ENCODE measurements at places on chromosomes 7 and 10. TPM values are rescaled to one million over a fixed set of nuclear protein-coding genes. Genes with fewer than 3 reads are reported as not detected.

Gene TEX47
- polyA plus RNA-seq: not detected

Gene SHTN1
- polyA plus RNA-seq: 56.0 TPM

Gene TMEM139
- 2.3 TPM for polyA plus RNA-seq

Gene SAMD9
- 0.14 TPM for polyA plus RNA-seq

Gene PON3
- 0.56 TPM for polyA plus RNA-seq

Gene C10orf95
- 0.53 TPM for polyA plus RNA-seq

Gene KLF14
- 0.83 TPM for polyA plus RNA-seq

Gene FGL2
- 0.85 TPM for polyA plus RNA-seq

Gene COBL
- 31.5 TPM for polyA plus RNA-seq

Gene CRTAC1
- 18.8 TPM for polyA plus RNA-seq

DNA sequence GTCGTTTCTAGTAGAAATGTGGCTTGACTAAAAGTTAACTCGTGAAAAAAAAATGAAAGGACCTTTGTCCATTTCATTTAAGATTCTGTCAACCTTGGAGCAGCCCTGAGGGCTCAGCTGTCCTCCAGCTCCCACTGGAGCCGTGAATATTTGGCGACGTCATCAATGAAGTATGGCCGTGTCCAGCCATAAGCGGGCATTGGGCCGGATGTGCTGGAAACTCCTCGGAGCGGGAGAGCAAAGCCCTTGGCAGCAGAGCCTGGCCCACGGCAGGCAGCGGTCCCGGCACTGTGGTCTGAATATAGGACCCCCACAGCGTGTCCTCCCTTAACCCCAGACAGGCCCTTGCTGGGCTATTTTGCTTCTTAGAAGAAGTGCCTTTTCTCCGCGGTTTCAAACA, 50.0 kb downstream of the JAKMIP3 start:
- DNase-seq: peak; percentile 39

DNA sequence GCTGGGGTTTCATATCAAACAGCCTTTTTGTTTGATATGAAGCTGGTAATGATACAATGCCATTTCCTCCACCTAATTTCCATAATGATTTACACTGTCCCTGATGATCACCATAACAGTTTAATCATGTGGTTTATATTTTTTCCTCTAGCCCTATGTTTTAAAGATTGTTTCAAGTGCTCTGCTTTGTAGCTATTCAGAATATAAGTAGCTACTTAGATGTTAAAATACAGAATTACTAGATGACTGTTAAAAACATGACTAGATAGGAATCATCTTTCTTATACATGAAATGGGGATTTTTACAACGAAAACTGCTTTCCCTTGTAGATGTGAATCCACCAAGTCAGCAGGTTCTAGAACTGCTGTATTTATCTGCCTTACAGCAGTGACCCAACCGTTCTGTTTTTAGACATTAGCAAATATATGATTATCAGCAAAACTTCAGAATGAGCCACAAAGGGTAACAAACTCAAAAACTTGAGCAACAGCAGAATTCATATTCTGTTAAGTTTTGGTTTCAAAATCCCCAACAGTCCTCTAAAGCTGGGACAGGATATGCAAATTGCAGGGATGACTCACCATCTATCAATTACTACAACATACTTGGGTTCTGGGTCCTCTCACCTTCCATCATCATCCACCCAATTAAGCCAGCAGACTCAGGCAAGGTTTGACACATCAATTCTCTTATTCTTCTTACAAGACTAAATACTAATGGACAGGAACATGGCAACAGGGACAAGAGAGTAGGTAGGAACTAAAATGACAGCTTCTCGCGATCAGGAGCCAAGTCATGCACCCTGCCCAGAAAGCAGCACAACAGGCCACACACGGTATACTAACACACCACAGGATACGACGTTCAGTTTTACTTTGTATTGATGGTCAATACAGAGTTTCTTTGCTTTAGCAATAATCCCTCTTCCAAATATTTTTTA, 83.9 kb downstream of the PIP4K2A start:
- no peak for DNase-seq

DNA sequence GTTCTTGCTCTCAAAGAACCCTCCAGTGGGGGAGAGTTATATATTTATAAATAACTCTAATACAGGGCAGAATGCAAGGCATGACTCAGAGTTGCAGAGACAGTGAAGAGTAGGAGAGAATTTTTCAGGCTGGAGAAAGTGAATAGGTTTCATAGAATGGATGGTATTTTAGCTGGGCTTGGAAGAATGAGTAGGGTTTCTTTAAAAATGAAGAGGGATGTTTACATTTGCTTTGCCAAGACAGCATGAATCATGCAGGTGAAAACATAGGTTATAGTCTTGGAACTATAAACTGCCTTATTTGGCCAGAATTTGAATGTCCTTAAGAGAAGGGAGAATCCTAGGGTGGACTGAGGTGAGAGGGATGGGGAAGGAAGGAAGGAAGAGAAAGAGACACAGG, 124.8 kb downstream of the CPED1 start:
- DNase-seq: no peak

DNA sequence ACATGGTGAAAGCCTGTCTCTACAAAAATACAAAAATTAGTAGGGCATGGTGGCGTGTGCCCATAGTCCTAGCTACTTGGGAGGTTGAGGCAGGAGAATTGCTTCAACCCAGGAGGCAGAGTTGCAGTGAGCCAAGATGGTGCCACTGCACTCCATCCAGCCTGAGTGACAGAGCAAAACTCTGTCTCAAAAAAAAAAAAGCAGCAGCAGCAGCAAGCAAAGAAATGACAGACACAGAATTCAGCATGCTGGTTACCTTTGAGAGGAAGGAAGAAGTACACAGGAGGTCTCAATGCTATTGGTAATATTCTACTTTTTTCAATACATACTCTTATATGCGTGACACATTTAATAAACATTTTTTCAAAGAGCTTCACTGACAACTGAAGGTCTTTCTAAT, 81.3 kb downstream of the ZFAND4 start:
- DNase-seq: no peak

DNA sequence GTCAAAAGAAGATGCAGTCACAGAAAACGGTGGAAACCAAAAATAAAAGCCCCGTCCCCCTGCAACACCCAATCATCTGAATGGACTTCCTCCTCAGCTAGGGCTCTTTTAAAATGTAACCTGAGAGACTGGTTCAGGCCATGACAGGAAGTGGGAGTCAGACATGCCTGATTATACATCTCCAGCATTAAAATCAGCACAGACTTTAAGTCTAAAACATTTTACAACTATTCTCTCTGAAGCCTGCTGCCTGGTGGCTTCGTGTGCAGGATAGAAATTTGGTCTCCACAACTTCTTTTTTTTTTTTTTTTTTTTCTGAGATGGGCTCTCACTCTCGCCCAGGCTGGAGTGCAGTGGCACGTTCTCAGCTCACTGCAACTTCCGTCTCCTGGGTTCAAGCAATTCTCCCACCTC, 30.3 kb downstream of the HACD1 start:
- no peak for DNase-seq

GRCh38 chr7:6232116-6232515, 40.3 kb downstream of the CYTH3 start:
- DNase-seq: no peak

DNA sequence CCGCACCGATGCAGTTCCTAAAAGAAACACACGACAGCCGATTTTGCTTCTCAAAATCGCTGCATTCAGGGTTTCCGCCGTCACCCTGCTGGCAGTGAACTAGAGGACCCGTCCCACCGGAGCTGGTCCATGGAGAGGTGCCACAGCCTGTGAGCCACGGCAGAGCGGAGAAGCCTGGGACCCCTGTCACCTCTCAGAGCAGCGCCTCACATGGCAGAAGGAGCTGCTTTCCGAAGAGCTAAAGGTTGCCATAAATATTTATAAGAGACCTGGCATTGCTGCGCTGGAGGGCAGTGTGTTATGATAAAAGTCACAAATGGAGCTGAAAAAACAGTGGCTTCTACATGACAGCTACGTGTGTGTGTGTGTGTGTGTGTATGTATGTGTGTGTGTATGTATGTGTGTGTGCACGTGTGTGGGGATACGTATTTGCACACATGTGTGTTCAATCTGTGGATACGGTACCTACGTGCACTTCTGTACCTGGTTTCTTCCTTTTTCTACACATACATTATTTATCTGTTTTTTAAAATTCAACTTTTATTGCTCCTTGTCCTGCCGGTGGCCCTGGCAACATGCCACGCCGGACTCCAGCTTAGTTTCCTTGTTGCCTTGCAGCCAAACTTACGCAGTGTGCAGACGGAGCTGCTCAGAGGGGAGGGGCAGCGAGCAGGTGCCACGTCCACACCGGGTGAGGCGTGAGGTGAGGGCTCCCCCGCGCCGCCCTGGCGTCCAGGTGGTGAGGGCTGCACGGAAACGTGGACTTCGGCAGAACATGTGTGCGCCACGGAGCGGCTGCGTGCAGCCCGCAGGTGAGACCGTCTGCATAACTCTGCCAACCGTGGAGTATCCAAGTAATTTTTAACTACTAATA, 115.2 kb upstream of the PITRM1 start:
- DNase-seq: peak; percentile 41

- no peak for DNase-seq
Measured at GRCh38 chr10:114810926-114811325, 10.7 kb upstream of the FHIP2A start.

GRCh38 chr10:122342293-122343134, 32.0 kb upstream of the PLEKHA1 start:
- peak; percentile 32 for DNase-seq

DNA sequence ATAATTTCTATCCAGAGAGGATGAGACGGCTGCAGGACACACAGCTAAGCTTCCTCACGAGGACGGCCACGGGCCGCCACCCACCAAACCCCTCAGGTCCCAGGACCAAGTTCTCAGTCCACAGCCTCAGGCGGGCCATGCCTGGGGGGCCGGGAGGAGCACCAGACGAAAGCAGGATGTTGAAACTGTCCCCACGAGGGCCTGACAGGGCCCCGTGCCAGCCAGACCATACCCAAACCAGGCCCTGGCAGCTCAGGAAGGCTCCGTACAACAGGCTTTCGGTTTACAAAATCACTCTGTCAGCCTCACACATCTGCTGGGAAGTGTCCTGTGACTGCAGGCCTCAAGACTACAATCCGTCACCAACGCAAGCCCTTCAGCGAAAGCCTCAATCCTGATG, 14.5 kb downstream of the TUBGCP2 start:
- DNase-seq: no peak

DNA sequence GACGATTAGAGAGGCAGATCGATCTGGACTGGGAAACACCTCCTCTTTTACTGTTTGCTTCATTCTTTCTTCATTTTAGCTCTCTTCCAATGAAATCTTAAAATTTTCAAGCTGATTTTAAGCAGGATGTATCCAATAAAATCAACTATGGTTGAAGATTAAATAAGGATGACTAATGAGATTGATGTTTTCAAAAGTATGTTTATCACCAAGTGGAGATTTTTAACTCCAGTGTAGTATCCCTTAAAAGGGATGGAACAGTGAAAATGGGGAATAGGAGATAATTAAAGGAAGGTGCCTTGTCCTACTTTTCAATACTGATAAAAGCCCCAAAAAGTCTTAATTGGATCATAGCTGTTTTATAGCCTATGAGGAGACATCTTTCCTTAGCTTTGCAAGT, 11.6 kb upstream of the LIPF start:
- no peak for DNase-seq

- DNase-seq: no peak
Measured at GRCh38 chr10:25766213-25766612, 167.8 kb upstream of the MYO3A start.

DNA sequence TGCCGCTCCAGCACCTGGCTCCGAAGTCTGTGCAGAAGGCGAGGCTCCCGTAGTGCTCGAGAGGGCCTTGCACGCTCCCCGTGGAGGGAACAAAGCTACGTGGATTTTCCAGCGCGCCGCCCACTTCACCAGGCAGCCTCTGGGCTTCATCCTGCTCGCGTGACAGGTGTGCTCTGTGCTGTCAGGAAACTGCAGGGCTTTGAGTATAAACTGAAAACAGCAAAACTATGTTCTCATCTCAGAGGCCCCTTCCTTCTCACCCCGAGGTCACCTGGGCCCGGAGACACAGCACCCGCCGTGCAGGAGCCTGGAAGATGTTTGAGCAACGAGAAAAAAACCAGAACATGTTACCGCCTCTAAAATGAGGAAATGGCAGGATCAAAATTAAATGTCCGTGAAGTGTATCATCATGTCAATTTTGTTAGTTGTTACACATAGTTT, 17.6 kb upstream of the GPR146 start:
- no peak for DNase-seq

DNA sequence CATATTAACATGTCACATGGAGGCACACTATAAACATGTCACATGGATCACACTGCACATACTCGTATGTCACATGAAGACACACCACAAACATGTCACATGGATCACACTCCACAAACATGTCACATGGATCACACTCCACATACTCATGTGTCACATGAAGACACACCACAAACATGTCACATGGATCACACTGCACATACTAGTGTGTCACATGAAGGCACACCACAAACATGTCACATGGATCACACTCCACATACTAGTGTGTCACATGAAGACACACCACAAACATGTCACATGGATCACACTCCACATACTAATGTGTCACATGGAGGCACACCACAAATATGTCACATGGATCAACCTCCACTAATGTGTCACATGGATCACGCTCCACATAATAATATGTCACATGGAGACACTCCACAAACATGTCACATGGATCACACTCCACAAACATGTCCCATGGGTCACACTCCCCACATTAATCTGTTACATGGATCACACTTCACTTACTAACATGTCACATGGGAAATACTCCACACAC, 195.6 kb upstream of the PFKP start:
- DNase-seq: no peak

- peak; percentile 54 for DNase-seq
Measured at GRCh38 chr10:11036424-11037011, 18.8 kb downstream of the CELF2 start.

DNA sequence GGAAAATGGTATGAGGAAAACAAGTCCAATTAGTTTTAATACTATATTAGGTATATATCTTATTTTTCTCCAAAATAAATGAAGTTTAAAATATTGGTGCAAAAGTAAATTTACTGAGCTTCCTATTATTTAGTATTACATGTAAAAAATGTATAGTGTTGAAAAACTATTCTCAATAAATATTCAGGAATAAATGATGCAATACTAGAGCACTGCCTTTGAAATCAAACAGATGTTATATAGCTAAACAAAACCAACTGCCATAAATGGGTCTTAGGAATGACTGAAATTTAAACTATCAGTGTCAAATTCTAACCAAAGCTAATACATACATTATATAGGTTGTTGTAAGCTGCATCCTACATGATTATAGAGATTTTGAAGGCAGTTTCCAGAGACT, 1434.0 kb upstream of the LRRTM3 start:
- no peak for DNase-seq

- DNase-seq: no peak
Measured at GRCh38 chr7:105112440-105113418, 98.7 kb downstream of the KMT2E start.

DNA sequence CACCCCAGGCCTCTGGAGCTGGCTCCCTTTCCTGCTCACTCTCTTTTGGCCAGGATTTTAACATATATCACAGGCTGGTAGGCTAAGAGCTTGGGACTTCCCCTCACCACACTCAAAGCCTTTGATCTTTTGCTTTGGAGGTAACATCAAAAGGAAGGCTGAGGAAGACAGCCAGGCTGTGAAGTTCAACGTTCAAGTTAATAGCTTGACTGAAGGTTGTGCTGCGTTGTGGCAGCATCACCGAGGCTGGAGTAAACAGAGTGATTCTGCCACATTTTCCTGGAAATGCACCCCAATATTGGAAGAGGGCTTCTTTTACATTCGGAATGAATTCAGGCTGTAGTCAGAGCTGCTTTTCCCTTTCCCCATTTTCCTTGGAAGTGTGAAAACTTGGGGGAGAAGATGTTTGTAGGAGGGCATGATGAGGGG, 57.3 kb downstream of the TCF7L2 start:
- peak; percentile 76 for DNase-seq

GRCh38 chr7:32481176-32481575, 9.0 kb downstream of the LSM5 start:
- DNase-seq: no peak
